ENCODE measurements at places on chromosomes 7 and 10. TPM values are rescaled to one million over a fixed set of nuclear protein-coding genes. Genes with fewer than 3 reads are reported as not detected.

DNA sequence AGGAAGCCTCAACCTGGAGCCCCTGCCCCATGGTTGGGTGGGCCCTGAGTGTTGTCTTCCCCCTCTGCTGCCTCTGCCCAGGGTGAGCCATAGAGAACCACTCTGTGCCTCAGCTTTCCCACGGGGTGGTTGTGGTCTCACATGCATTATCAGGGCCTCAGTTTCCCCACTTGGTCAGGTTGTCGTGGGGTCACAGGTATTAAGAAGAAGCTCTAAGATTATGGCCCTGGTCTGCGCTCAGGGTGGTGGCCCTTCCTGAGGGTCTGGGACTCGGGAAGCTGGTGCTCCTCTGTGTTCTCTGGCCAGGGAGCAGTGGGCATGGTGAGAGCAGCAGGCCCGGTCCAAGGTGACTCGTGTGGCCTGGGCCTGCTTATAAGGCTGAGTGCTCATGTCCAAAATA lies 17.8 kb downstream of the LRRC27 start:
- no peak for DNase-seq

Gene PRKCQ
- 0.43 TPM for total RNA-seq

GRCh38 chr10:11724938-11725776 lies 17.0 kb upstream of the ECHDC3 start:
- peak; percentile 68 for DNase-seq

DNA sequence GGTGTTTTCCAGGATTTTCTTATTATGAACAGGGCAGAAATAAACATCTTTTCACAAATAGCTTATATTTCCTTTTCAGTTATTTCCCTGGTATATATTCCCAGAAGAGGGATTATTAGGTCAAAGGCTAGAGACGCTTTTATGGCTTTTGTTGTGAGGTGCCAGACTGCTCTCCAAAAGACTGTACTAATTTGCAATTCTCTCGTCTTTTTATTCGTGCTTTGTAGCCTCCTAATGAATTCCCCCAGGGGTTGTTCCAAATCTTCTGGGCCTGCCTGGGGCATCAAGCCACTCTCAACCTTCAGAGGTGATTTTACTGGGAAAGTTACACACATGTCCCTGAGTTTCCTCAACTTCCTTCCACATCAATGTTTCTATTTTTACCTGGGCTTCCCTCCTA lies 34.0 kb upstream of the R3HCC1L start:
- no peak for DNase-seq

Gene C7orf33
- not detected for total RNA-seq

DNA sequence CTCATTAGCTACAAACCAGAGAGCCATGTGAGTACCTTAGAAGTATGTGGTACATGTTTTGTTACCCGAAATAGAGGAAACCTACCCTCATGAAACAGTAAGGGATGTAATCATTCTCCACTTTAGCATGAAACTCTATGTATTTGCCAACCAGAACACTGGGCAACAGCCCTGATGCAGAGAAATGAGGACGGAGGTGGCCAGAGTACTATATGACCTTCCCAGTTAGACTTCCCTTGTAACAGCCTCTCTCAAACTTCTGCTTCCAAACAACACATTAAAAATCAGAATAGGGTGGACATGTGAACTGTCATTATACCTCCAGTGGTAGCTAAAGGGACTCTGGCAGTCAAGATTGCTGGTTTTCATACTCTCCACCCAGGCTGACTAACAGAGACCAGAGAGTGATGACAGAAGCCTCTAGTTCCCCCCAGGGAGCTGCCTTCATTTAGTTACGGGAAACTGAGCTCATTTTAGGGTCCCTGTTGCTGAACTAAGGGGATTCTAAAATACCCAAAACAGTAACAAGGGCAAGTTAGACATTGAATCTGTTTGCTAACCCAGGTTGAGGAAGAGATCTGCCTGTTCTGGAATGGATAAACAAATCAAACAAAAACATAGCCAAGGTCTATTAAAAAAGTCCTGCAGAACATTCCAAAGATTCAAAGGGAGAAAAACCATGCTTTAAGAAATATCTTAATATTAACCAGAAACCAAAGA lies 83.1 kb downstream of the VPS41 start:
- no peak for DNase-seq

- no peak for DNase-seq
Observed at GRCh38 chr10:92309272-92309671, 18.3 kb downstream of the MARCHF5 start.

GRCh38 chr10:34994565-34995142 lies 95.5 kb downstream of the CUL2 start:
- DNase-seq, result peak; percentile 87

- DNase-seq, result no peak
Observed at GRCh38 chr7:151375530-151376217, 34.1 kb downstream of the NUB1 start.

GRCh38 chr7:137882261-137882668 lies 35.5 kb upstream of the DGKI start:
- no peak for DNase-seq

DNA sequence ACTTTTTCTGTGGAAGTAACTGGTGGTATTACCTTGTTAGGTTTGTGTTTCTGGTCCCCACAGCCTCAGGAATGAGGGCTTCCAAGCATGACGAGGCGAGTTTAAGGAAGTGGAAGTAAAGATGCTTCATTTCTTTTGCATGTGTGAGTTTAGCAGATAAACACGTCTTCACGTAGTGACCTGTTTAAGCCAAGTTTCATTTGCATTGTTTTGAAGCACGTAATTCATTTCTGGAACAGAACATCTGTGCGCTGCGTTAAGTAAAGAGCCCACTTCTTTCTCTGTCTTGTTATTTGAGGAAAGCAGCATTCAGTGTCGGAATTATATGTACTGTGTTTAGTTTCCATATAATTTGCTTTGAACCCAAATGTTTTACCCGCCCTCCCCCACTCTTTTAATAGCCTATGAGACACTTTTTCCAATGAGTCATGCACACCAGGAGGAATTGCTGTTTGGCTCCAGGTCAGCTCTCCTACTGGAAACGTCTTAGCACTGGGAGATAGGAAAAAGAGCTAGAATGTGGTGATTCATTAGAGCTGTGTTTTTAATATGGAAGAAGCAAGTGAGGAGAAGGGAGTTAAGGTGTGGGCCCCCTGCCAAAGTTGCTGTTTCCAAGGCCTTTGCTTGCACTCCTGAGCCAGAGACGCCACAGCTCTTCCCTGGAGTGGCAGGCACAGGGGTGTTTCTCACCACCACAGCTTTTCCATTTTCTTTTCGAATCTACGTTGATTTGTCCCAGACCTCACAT lies 36.7 kb downstream of the BTBD16 start:
- DNase-seq, result peak; percentile 90

DNA sequence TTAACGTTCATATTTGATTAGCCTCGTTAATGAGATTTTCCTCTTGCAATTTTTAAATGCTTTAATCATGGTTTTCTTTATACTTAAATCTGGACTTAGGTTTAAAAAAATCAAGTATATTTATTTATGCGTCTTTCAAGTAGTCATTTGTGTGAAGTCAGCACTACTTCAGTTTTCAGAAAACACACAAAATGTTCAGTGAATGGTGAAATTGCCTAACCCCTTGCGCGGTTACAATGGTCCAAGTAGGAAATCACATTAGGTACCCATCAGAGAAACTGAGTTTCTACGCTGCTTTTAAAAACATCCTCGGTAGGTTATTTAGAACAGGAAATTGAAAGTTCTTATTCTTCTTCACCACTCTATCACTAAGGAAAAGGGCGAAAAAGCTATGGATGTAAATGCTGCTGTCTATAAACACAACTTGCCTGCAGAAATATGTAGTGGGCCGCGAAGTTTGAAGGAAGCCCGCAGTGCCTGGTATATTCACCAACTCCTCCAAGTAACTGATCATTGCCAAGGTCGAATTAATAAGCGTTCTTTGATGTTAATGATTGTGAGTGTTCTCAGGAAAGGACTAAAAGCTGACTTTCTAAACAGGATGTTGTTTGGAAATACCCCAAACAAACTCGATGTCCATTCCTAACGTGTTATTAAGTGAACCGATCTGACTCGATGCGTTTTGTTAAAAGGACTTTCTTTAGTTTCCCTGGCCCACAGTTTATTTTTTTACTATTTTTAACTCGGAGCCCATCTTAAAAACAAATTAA lies 1.0 kb downstream of the SYPL1 start:
- no peak for DNase-seq

Gene GIMAP2
- 2.4 TPM for total RNA-seq

DNA sequence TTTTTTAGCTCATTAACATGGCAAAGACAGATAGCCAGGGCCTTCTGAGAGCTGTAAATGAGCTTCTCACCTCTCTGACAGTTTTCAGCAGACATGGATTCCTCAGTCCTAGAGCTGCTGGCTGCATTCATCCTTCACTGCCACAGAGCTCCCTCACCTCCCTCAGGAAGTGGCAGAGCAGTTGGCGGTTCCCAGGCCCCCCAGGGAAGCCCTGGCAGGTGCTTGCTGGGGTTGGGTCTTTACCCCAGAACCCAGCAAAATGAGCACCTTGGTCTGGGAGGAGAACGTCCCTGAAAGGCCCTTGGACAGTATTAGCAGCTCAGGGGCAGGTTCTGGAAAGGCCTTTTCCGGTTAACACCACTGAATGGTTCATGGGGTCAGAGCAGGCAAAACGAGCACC lies 288.0 kb downstream of the PTPRN2 start:
- no peak for DNase-seq

- DNase-seq, result peak; percentile 26
Observed at GRCh38 chr10:117718986-117719920, 176.7 kb downstream of the EMX2 start.

Gene SMKR1
- total RNA-seq, result 0.88 TPM

DNA sequence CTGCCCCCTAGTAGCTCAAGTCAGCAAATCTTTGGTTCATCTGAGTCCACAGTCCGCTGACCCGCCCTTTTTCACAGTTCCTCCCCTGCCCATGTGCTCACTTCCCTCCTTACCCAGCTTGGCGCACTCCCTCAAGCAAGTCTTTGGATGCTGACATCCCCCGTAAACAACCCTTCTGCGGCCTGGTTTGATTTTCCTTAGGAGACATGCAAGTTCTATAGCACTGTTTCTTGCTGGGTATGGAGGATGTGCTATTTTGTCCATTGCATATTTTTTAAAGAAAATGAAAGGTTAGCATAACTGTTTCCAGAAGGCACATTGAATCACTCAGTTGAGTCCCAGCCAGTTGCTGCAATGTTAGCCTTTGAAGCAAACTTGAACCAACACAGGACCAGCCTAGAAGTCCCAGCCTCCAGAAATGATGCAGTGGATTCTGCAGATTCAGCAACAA lies 38.2 kb downstream of the HTRA1 start:
- DNase-seq, result no peak

DNA sequence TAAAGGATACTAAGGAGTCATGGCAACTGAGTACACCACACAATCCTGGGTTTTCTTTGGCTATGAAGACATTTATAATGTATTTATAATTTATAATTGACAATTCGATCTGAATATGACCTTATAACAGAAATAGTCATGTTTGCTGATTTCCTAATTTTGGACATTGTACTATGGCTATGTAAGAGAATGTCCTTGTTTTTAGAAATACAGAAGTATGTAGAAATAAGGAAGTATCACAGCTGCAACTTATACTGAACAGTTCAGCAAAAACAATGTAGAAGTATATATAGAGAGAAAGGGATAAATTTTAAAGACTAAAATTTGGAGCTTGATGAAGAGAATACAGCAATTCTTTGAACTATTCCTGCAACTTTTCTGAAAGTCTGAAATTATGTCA lies 32.6 kb downstream of the PRLHR start:
- no peak for DNase-seq

Gene ZPBP
- not detected for total RNA-seq

DNA sequence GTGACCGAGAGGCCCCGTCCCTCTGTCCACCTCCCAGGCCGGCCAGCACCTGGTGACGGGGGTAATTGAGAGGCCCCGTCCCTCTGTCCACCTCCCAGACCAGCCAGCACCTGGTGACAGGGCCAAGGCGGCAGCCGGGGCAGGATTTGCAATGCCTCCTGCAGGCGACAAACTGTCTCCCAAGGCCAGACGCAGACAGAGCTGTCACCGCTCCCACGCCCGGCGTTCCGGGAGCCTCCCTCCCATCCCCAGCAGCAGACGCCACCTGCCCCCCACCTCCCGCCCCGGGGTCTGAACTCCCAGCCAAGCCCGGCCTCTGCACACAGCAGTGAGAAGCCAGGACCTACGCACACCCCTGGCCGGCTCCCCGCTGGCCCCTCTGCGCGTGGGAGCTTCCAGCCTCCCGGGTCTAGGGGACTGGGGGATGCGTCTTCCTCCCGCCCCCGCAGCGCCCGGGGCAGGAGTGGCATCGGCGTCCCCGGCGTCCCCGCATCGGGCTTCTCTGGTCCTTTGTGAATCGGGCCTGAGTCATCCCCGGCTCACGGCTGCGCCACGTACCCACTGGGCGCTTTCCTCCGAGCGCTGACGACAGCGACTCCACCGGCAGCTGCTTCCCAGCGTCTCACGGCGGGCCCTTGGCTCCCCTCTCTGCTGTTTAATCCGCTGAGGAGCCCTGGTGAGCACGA lies 95.1 kb upstream of the DIP2C start:
- DNase-seq, result peak; percentile 86

DNA sequence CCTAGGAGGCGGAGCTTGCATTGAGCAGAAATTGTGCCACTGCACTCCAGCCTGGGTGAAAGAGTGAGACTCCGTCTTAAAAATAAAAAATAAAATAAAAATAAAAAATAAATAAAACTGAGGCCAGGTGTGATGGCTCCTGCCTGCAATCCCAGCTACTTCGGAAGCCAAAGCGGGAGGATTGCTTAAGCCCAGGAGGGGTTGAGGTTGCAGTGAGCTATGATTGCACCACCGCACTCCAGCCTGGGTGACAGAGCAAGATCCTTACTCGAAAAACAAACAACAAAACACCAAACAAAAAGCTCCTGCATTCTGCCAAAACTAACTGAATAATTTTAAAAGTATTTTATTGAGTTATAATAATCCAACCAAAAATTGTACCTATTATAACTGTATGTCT lies 36.2 kb downstream of the AGAP4 start:
- no peak for DNase-seq

- DNase-seq, result no peak
Observed at GRCh38 chr10:114174695-114175188, 739 bp upstream of the CCDC186 start.

Gene TAS2R3
- total RNA-seq, result 1.3 TPM

- DNase-seq, result no peak
Observed at GRCh38 chr7:29955799-29956486, 33.7 kb downstream of the SCRN1 start.

DNA sequence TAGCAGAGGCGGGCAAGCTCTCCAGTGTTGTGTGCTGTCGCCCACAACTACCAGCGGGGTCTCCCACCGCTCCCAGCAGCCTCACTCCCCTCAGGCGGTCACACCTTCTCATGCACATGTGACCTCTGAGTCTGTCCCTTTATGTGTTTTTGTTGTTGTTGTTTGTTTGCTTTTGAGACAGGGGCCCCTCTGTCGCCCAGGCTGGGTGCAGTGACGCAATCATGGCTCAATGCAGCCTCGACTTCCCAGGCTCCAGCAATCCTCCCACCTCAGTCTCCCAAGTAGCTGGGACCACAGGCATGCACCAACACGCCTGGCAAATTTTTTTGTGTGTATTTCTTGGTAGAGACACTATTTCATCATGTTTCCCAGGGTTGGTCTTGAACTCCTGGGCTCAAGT lies 1.5 kb downstream of the CPSF4 start:
- DNase-seq, result no peak

GRCh38 chr7:31092606-31093005 lies 40.5 kb downstream of the ADCYAP1R1 start:
- DNase-seq, result no peak

Gene RASSF4
- 23.5 TPM for total RNA-seq
